ENCODE measurements at places on chromosomes 2 and 18. TPM values are rescaled to one million over a fixed set of nuclear protein-coding genes. Genes with fewer than 3 reads are reported as not detected.

The DYNAP gene
- total RNA-seq, result not detected

The OSBPL6 gene
- 1.5 TPM for total RNA-seq

The KIAA2012 gene
- total RNA-seq, result not detected

The LYPD6 gene
- total RNA-seq, result 12.3 TPM

The CRYGD gene
- not detected for total RNA-seq

The LYG1 gene
- 1.5 TPM for total RNA-seq

The EMX1 gene
- 2.7 TPM for total RNA-seq

The PDCD1 gene
- total RNA-seq, result not detected

The ALLC gene
- total RNA-seq, result not detected

The MOCOS gene
- 2.6 TPM for total RNA-seq

The CFAP221 gene
- total RNA-seq, result not detected

- DNase-seq, result peak; percentile 35
Measured at GRCh38 chr18:48475635-48476549, 62.9 kb upstream of the CTIF start.

DNA sequence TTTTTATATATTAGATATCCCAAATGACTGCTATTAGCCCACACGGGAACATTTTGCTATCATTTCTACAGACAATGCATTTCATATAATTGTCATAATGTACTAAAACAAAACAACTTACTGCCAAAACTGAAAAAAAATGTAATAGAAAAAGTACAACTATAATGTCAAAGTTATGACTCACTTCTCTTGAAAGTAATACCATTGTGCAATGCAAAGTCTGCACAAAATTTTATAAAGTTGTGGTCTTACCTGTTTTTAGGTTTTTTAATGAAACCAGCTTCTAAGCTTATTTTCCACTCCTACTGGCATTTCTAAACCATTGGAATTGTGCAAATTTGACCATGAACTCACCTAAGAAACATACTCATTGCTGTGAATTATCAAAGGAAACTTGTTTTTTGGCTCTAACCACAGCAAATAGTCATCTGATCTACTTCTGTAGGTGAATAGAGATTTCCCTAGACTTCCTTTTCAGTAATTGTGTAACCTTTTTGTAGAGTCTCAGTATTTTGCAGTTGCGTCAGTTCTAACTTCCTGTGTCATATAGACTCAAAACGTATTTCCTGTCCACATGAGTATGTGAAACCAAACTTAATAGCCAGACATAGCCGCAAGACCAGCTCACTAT, 31.9 kb upstream of the TFPI start:
- DNase-seq, result no peak

- DNase-seq, result no peak
Measured at GRCh38 chr2:196220671-196221070, 49.3 kb upstream of the STK17B start.

DNA sequence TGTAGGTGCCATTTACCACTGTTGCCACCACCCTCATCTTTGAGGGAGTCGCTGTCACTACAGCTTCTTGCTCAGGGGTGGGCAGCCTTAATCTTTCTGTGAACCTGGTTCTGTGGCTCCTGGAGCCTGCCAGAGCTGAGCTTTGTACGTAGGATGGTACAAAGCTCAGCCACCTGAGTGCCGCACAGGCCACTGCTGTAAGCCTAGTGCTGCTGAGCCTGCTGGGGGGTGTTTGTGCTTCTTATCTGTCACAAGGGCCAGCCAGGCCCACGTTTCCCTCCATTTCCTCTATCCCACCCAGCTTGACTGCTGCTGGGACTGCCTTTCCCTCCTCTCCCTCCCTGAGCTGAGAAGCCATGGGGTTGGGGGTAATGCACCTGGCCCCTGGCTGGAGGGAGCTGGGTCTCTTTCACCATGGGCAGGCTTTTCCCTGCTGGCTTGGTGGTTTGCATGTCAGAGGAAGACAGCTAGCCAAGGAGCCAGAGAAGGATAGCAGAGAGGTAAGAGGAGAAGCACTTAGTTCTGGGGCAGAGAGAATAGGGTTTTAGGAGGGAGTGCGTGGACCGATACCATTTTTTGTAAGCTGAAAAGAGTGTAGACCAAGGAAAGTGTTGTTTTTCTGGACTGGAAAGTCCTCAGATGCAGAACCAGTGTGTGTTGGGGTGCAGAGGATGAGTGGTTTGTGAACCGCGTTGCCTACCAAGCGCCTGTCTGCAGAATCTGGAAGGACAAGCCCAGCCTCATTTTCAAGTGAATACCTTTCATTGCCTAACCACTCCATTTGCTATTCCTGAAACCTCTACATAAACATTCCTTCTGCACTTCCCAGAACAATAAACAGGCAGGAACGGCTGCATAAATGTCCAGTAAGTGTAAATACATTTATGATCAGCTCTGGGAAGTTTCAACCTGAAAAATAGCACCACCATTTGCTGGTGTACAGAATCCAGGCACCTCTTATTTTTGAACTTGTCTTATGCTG, 45.1 kb upstream of the FHL2 start:
- peak; percentile 17 for DNase-seq

- DNase-seq, result no peak
Measured at GRCh38 chr18:10361660-10362059, 92.8 kb upstream of the APCDD1 start.

DNA sequence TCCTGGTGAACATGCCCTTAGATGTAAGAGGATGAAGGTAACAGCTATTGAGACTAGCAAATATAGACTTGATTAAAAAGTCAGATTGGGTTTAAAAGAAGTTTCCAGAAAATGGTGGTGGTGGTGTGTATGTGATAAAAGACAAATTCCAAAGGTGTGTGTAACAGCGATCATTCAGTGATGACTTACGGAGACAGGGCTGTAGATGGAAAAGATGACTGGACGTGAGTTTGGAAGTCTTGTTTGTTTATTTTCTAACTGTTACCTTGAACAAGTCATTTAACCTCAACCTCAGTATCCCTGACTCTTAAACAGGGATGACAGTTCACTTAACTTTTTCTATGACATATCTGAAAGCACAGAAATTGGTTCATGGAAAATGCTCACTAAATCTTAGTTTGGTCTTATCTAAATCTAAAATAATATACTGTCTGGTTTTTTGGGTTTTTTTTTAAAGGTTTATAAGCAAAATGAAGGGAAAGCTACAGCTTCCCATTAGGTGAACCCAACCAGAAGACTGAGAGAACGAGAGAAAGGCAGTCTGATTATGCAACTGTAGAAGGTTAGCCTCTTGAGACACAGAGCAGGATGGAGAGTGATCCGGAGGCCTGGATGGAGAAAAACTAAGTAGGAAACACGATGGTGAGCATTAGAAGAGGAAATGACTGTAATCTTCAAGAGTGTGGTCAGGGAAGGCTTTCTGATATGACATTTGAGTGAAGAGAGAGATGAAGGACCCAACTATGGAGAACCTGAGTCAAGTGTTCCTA, 71.9 kb downstream of the TCF4 start:
- DNase-seq, result no peak

DNA sequence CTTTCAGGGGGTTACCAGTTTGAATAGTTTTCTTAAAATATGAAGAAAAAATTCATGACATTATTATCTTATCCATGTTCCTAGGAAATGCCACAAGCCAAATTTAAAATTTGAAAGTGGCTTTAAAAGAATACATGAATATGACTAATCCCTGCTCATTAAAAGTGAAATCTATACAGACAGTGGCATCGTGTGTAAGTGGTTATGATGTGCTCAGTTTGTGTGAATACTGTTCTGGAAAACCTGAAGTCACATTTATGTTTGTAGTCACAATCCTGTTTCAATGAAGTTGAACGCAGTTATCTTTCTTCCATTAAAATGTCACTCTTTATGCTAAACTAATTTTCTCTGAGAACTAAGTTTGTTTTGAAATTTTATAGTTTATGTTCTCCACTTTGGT, 75.8 kb downstream of the GORASP2 start:
- DNase-seq, result no peak
